ENCODE measurements at places on chromosomes 16 and 17.

- DNase-seq: no peak
Measured at GRCh38 chr17:34081269-34081668, 173.8 kb upstream of the CCL2 start.

DNA sequence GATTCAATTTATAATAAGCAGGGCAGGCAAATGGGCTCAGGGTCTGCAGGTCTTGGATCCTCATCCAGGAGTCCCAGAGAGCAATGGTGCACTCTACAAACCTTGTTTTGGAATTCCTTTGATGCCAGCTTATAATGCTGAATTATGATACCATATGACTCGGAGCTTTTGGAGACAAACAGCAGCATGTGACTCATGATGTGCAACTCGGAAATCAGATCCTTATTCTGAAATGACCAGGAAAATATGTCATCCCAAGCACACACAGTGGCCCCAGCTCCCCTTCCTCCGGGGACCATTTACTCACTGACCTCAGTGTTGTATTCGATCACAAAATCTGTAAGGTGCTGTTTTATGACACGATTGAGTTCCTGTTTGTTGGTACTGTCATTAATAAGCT lies 20.2 kb upstream of the UMOD start:
- no peak for DNase-seq

DNA sequence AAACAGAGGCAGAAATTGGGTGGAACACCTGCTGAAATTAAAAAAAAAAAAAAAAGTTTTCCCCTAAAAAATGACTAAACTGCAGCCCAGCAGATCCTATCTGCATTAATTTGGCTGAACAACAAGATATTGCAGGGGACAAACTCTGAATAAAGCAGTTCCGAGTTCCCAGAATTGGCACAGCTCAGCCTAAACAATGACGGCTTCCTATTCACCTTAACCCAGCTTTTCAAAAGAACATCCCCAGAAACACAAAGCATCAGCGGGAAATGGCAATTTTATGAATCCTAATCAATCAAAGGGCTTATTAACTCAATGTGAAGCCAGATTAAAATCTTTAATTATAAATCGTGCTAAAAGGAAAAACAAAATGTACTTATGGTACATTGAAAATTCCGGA lies 497.8 kb upstream of the ZFHX3 start:
- DNase-seq: no peak

DNA sequence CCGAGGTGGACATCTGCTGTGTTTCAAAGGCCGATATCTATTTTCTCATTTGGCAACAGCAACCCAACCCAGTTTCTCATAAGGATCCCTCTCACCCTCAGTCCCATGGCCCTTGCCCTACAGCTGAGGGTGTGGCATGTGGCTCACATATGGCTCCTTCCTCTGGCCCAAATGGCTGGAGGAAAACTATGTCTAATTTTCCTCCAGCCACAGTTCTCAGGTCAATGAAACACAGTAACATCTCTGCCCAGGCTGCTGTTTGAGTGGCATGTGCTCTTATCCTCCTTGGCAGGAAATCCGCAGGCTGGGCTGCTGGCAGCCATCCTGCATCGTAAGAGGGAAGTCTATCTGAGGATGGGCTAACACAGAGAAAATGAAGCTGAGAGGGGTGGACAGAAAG lies 24.1 kb downstream of the SERPINF1 start:
- no peak for DNase-seq

DNA sequence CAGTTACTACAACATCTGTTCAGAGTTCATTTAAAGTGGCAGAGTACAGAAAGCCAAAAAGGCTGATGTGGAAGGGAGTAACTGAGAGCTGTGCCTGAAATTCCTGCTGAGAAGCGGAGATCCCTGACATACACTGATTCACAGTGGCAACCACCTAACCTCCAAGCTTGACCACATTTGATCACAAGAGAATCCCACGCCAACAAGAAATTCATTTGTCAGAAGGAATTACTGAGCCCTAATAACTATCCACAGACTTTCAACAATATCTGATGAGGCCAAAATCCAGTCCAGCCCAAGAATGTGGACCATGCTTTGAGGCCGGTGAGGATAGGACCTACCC lies 168.5 kb upstream of the RPH3AL start:
- DNase-seq: no peak

- DNase-seq: no peak
Measured at GRCh38 chr17:75617218-75617617, 16.0 kb upstream of the SMIM5 start.

DNA sequence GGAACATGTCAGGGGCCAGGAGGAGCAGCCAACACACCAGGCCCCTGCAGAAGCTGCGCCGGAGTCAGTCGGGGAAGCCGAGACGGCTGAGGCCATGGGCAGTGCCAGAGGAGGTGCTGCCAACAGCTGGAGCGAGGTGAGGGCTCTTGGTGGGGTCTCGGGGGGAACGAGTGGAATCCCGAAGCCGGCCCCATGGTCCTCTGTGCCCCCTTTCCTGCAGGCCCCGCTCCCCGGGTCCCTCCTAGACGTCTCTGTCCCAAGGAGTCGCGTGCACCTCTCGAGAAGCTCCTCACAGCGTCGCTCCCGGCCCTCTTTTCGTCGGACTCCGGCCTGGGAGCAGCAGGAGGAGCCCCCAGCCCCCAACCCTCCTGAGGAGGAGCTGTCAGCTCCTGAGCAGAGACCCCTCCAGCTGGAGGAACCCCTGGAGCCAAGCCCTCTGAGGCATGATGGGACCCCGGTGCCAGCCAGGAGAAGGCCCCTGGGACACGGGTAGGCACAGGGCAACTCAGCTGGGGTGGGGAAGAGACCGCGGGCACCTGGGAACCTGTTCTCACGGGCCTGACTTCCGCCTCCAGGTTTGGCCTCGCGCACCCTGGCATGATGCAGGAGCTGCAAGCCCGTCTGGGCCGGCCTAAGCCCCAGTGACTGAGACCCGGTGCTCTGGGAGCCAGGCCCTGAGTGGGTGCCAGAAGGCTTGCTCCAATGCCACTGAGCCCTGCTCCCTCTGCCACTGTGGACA lies 3.6 kb downstream of the APOBR start:
- DNase-seq: no peak

DNA sequence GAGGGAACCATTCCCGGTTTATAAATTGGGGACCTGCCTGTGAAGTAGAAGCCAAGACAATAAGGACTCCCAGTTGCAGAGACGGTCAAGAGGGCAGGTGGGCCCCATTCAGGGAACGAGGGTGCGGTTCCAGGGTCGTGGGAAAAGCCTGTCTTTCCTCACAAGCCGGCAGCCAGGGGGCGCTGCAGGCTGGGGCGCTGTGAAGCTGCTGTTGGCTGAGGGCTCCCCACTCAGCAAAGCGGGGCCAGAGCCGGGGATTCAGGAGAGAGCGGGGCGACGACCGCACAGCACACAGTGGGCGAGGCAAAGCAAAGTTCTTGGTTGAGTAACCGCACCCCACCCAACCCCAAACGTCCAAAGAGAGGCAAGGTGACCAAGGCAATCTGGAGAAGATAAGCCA lies 24.9 kb downstream of the CDRT15 start:
- no peak for DNase-seq

GRCh38 chr17:50210240-50211225 lies 9.1 kb upstream of the COL1A1 start:
- DNase-seq: peak; percentile 99

DNA sequence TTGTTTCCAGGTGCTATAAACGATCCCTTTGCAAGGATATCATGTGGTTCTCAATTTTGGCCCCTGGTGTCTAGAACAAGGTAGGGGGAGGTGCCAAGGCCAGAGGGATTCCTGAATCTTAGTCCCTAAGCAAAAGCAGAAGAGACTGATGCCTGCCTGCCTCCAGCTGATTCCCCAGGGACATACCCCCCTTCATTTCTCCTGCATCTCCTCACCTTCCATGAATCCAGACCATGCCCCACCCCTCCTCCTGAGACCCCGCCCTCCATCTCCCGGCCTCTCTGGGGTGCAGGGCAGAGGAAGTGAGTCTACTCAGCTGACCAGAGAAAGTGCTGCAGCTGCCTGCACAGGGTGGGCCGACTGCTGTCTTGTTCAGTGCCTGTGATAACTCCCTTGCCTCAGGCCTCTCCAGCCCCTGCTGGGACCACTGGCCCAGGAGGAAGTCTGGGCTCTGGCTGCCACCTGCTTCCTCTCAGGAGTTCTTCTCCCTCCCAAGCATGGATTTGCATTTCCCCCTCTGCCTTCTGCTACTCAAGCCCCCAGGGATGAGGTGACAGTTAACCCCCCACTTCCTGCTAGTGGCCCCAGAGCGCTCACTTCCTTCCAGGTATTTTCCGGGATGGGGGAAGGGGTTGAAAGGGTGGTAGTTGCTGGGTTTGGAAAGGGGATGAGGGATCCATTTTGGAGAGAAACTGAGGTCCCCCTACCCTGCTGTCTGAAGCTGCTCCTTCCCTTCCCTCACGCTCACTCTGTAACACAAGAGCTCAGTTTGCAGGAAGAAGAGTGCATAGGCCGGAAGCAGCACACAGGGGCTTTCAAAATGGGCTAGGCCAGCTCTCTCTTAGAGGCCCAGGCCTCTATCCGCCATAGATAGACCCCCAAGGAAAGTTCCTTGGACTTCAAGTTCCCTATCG lies 10.5 kb upstream of the TSPOAP1 start:
- peak; percentile 80 for DNase-seq

DNA sequence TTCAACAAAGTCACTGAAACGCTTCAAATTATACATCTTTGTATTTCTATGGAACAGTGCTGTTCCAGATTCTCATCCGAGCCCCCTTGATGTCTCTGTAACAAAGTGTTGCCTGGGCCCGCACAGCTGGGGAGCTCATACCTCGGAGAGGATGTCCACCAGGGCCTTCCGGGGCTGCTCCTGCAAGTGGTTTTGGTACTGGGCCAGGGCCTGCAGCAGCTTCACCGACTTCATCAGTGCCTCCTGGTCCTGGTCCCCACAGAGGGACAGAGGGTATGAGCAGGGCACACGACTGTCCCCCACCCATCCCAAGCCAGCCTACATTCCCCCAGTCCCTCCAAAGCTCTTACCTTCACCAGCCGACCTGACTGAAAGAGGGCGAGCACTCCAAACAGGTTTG lies 1.5 kb downstream of the MYBBP1A start:
- DNase-seq: no peak

DNA sequence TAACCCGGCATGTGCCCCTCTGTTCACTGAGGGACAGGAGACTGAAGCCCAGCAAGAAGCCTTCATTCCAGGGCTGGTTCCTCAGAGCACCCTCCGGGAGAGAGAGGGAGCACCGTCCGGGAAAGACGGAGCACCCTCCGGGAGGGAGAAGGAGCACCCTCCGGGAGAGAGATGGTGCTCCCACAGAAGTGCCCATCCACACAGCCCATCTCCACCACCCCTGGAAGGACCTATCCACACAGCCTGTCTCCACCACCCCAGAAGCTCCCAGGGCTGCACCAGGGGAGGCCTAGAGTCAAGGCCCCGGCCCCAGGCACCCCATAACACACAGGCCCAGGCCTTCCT lies 88.6 kb downstream of the ABR start:
- no peak for DNase-seq

GRCh38 chr17:48002266-48002915 lies 31.5 kb downstream of the CDK5RAP3 start:
- DNase-seq: peak; percentile 41

DNA sequence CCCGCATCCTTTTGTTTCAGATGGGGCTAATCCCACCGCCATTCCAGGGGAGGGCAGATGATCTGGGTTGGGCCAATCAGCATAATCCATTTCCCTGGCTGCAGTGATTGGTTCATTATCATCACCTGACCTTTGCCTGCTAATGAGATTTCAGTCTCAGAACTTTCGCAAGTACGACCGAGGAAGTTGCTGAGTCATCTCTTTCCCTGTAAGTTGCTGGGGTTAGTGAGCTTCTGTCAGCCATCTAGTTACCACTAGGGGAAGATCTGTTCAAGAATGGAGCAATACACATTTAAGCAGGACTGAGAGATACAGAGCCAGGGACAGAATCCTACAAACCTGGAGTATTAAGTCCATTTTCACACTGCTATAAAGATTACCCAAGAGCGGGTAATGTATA lies 65.3 kb upstream of the NUDT7 start:
- no peak for DNase-seq

GRCh38 chr16:85673529-85674417 lies 15.0 kb downstream of the GINS2 start:
- DNase-seq: no peak

- no peak for DNase-seq
Measured at GRCh38 chr16:14087181-14087580, 16.1 kb downstream of the MRTFB start.

DNA sequence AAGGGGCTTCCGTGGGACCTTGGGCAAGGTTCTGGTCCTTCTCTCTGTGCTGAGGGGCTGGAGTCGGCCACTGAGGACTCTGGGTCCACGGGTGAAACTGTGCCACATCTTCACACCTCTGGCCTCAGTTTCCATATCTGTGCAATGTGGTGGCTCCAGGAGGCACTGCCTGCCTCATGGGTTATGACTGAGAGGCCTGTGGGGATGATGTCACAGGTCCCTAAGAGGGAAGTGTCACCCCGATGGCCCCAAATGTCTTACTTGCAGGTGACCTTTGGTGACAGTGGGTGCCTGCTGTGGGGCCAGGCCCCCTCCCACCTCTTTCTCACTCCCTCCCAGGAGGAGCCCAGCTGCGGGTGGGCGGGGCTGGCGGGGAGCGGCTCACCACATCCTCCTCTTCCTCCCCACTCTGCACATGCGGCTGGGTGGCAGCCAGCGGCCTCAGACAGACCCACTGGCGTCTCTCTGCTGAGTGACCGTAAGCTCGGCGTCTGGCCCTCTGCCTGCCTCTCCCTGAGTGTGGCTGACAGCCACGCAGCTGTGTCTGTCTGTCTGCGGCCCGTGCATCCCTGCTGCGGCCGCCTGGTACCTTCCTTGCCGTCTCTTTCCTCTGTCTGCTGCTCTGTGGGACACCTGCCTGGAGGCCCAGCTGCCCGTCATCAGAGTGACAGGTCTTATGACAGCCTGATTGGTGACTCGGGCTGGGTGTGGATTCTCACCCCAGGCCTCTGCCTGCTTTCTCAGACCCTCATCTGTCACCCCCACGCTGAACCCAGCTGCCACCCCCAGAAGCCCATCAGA lies at the start of gene IL21R:
IL21R (plus strand) TSS at position 407 of the 801 bp plus-strand sequence. CDS start 27,898 bp downstream, outside the sequence.
- DNase-seq: no peak

- DNase-seq: peak; percentile 4
Measured at GRCh38 chr16:79372503-79373184, 227.9 kb downstream of the MAF start.

DNA sequence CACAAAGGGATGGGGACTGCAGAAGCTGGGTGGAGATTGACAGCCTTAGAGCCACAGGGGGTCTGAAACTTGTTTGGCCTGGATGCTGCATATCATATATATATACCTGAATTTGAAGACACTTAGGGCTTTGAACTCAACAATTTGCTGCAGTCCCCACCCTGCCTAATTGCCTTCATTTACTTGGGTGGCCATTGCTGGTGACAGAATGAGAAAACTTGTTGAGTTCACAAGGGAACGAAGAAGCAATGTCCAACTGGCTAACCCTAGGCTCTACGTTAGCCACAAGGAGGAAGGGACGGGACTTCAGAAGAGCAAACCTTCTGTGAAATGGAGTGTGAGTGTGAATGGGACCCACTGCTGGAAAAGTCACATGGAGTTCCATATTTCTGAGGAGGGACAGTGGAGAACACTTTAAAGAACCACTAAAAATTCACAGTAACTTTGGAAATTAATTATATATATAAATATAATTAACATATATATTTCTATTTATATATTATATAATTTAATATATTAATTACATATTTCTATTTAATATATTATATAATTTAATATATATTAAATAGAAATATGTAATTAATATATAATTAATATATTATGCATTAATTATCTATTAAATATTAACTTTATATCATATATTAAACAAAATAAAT lies 215.3 kb upstream of the SOX9 start:
- no peak for DNase-seq

- DNase-seq: no peak
Measured at GRCh38 chr17:49916854-49917515, 52.0 kb upstream of the DLX4 start.

All from fibroblast of skin of left biceps (primary cell).